ENCODE measurements at places on chromosomes 3 and 15. TPM values are rescaled to one million over a fixed set of nuclear protein-coding genes. Genes with fewer than 3 reads are reported as not detected.

- DNase-seq = no peak
- H3K4me1 ChIP-seq = no peaks in the 10 kb centered on the region
- no peaks in the 10 kb centered on the region for H3K36me3 ChIP-seq
Observed at GRCh38 chr3:182046166-182046764, 334.5 kb downstream of the SOX2 start.

DNA sequence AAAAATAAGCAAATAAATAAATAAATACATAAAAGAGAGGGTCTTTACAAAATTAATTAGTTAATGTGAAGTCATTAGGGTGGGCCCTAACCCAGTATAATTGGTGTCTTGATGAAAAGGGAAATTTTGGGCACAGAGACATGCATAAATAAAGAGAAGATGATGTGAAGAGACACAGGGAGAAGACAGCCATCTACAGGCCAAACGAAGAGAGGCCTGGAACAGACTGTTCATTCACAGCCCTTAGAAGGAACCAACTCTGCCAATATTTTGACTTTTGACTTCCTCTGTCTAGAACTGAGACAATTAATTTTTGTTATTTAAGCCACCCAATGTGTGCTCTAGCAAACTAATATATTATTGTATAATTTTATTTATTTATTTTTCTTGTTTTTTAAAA lies 29.6 kb upstream of the SELENOK start:
- DNase-seq = peak; percentile 8
- no peaks in the 10 kb centered on the region for H3K27me3 ChIP-seq
- H3K4me1 ChIP-seq = no peaks in the 10 kb centered on the region
- no peak overlapping the region for H3K27ac ChIP-seq

DNA sequence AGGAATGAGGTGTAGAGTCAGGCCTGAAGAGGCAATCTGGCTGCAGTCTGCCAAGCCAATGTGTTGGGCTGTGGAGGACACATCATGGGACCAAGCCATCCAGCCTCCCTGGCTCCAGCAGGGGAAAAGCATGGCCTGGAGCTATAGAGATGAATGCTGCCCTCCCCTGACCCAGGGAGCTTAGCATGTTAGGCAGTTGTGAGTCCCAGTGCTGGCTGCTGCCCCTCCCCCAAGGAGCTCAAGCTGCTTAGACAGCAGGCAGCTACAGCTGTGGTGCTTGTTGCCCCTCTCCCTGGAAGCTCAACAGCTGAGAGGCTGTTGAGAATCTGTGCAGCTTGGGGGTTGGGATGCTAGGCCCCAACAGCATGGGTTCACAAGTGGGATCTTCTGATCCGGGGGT lies 85.6 kb upstream of the DNAJC19 start:
- no peak overlapping the region for H3K27ac ChIP-seq
- no peaks in the 10 kb centered on the region for H3K27me3 ChIP-seq
- H3K4me3 ChIP-seq = no peak overlapping the region
- H3K36me3 ChIP-seq = no peaks in the 10 kb centered on the region

DNA sequence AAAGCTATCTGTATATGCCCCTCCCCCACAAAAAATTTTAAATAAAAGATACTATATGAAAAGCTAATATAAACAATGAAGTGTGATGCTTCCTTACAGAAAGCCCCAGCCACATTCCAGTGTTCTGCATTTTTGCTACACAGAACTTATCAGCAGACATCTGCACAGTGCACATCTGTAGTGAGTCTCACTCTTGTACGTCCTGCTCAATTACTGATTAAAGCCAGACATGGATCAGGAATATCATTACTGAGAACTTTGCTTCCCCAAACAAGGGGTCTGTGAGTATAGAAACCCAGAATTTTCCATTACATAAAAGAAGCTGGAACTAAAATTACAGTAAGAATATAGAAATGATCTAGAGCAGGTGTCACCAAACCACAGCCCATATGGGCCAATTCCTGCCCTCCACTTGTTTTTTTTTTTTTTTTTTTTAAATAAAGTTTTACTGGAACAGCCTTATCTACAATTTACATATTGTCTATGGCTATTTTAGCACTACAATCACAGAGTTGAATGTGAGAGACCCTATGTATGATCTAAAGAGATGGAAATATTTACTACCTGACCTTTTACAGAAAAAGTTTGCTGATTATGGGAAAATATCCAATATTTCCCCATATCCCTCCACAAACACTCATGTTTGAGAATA lies 45.7 kb downstream of the UBP1 start:
- H3K36me3 ChIP-seq = peaks cover 43% of the 10 kb centered on the region
- H3K4me1 ChIP-seq = peaks cover 10% of the 10 kb centered on the region
- no peak overlapping the region for H3K27ac ChIP-seq
- no peak overlapping the region for H3K4me3 ChIP-seq
- H3K27me3 ChIP-seq = no peaks in the 10 kb centered on the region

- H3K4me1 ChIP-seq = peaks cover 6% of the 10 kb centered on the region
- H3K36me3 ChIP-seq = peaks cover 8% of the 10 kb centered on the region
- H3K27me3 ChIP-seq = no peaks in the 10 kb centered on the region
Observed at GRCh38 chr3:53129344-53129743, 891 bp downstream of the RFT1 start.

DNA sequence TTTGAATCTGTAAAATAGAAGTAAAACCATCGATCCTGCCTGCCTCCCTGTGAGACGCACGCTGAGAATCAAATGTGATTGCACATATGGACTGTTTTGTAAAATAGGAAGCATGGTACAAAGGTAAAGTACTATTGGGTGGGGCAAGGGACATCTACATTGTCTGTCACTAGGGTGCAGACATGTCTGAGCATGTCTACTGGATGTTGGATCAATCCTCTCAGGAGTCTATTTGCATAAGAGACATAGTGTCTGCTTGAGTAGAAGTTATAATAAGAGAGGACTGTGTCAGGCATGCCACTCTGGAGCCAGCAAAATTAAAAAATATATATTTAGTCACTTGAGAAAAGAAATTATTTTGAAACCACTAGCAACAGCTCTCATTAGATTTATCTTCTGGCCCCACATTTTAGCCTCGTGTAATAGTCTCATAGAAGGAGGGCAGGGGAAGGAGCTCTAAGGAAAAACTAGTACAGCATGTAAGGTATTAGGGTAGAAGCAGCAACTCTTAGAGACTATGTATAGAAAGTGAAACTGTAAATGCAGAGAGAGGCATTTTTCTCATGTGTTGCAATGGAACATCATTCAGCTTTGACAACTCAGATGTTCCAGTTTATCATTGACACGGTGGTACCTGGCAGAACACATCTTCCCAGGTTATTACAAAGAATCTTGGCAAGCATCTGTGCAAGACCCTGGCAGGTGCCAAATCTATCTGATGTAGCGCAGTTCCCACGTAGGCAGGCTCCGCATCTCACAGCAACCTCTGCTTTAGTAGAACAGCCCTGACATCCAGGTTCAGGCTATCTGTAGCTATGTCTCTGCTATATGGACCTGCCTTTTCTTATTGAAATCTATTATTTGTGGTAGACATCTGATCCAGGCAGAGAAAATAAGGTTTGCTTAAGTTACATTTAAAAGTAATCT lies 85.2 kb upstream of the CHL1 start:
- no peak overlapping the region for H3K27ac ChIP-seq
- no peaks in the 10 kb centered on the region for H3K27me3 ChIP-seq
- H3K4me3 ChIP-seq = no peak overlapping the region
- DNase-seq = no peak
- no peaks in the 10 kb centered on the region for H3K36me3 ChIP-seq

The MED12L gene
- 0.28 TPM for total RNA-seq

GRCh38 chr3:134600685-134601463 lies 49.9 kb downstream of the KY start:
- no peak overlapping the region for H3K27ac ChIP-seq
- peaks cover 3% of the 10 kb centered on the region for H3K4me1 ChIP-seq
- no peaks in the 10 kb centered on the region for H3K36me3 ChIP-seq
- peaks cover 15% of the 10 kb centered on the region for H3K27me3 ChIP-seq
- H3K4me3 ChIP-seq = no peak overlapping the region

DNA sequence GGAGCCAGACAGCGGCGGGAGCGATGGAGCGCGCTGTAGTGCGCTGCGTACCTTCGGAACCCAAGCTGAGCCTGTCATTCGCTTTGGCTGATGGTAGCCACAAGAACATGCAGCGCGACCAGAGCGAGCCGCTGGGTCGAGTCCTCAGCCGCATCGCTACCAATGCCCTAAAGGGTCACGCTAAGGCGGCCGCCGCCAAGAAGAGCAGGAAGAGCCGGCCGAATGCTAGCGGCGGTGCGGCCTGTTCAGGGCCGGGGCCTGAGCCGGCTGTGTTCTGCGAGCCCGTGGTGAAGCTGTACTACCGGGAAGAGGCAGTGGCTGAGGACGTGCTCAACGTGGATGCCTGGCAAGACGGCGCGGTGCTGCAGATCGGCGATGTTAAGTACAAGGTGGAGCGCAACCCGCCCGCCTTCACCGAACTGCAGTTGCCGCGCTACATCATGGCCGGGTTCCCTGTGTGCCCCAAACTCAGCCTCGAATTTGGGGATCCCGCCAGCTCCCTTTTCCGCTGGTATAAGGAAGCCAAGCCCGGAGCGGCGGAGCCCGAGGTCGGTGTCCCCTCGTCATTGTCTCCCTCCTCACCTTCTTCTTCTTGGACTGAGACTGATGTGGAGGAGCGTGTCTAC lies 498 bp downstream of the PDE12 start:
- no peaks in the 10 kb centered on the region for H3K27me3 ChIP-seq
- H3K27ac ChIP-seq = peak overlapping the region; percentile 73
- H3K4me1 ChIP-seq = peaks cover 1% of the 10 kb centered on the region

- no peaks in the 10 kb centered on the region for H3K27me3 ChIP-seq
- no peak overlapping the region for H3K27ac ChIP-seq
Observed at GRCh38 chr3:184126006-184126405, 9.2 kb upstream of the EIF2B5 start.

DNA sequence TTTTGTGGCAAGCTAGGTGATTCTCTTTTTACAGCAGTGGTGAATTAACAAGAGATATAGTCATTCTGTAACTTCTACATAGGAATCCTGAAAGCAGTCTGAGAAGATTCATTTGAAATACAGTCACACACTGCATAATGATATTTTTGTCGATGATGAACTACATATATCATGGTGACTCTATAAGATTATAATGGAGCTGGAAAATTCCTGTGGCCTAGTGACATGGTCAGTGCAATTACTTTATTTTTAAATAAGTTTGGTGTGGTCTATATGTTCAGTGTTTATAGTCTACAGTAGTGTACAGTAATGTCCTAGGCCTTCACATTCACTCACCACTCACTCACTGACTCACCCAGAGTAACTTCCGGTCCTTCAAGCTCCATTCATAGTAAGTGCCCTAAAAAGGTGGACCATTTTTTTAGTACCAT lies 511.4 kb upstream of the MCTP2 start:
- H3K36me3 ChIP-seq = no peaks in the 10 kb centered on the region
- H3K27me3 ChIP-seq = no peaks in the 10 kb centered on the region
- H3K4me3 ChIP-seq = no peak overlapping the region
- no peaks in the 10 kb centered on the region for H3K4me1 ChIP-seq
- DNase-seq = peak; percentile 55

The PP2D1 gene
- total RNA-seq = not detected

DNA sequence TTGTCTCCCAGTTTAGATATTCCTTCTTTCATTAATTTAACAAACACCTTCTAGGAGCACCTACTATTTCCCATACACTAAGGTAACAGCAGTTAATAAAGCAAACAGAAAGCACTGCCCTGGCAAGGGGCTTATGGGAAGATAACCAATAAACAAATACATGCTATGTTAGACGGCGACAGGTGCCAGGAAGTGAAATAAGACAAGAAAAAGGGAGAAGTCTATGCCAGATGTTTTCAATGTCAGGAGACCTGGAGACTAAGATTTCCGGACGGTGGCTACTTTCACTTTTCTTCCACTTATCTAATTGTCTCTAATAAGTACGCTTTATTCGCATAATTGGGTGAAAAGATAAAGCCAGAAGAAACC lies 32.5 kb upstream of the ZNF445 start:
- H3K27me3 ChIP-seq = no peaks in the 10 kb centered on the region
- H3K4me3 ChIP-seq = peak overlapping the region; percentile 94
- peaks cover 2% of the 10 kb centered on the region for H3K36me3 ChIP-seq
- peaks cover 6% of the 10 kb centered on the region for H3K4me1 ChIP-seq
- DNase-seq = peak; percentile 17

GRCh38 chr15:23566071-23566554 lies 639 bp downstream of the MKRN3 start:
- H3K4me1 ChIP-seq = no peaks in the 10 kb centered on the region
- no peak overlapping the region for H3K27ac ChIP-seq
- DNase-seq = no peak
- no peaks in the 10 kb centered on the region for H3K36me3 ChIP-seq
- no peak overlapping the region for H3K4me3 ChIP-seq

- H3K4me1 ChIP-seq = no peaks in the 10 kb centered on the region
- no peaks in the 10 kb centered on the region for H3K36me3 ChIP-seq
- no peak overlapping the region for H3K4me3 ChIP-seq
- DNase-seq = no peak
- H3K27me3 ChIP-seq = no peaks in the 10 kb centered on the region
Observed at GRCh38 chr3:151293127-151293526, 14.8 kb upstream of the P2RY14 start.

GRCh38 chr3:151789853-151790463 lies 24.0 kb upstream of the AADAC start:
- no peaks in the 10 kb centered on the region for H3K27me3 ChIP-seq
- no peaks in the 10 kb centered on the region for H3K4me1 ChIP-seq
- no peak for DNase-seq
- H3K4me3 ChIP-seq = no peak overlapping the region

The TMC3 gene
- not detected for total RNA-seq
